ENCODE measurements at places on chromosomes 13 and 19. TPM values are rescaled to one million over a fixed set of nuclear protein-coding genes. Genes with fewer than 3 reads are reported as not detected.

The C19orf38 gene
- 1.9 TPM for polyA plus RNA-seq

The SBK2 gene
- polyA plus RNA-seq: not detected

The LILRB4 gene
- polyA plus RNA-seq: 4.7 TPM

The COX6B2 gene
- polyA plus RNA-seq: not detected

The FARP1 gene
- polyA plus RNA-seq: 86.6 TPM

The ZBTB32 gene
- not detected for polyA plus RNA-seq

The HCN2 gene
- 69.0 TPM for polyA plus RNA-seq

The PSG11 gene
- polyA plus RNA-seq: not detected

The MYBPC2 gene
- polyA plus RNA-seq: not detected

The EFNA2 gene
- 14.9 TPM for polyA plus RNA-seq

The MYO1F gene
- polyA plus RNA-seq: 2.4 TPM

The KLK10 gene
- polyA plus RNA-seq: 0.71 TPM

The PLVAP gene
- 35.9 TPM for polyA plus RNA-seq

The CDC42EP5 gene
- polyA plus RNA-seq: 1.4 TPM

The CLEC17A gene
- polyA plus RNA-seq: not detected

The KLF1 gene
- polyA plus RNA-seq: 1.3 TPM

The SPRED3 gene
- 2.6 TPM for polyA plus RNA-seq

The CHAMP1 gene
- polyA plus RNA-seq: 22.2 TPM

The CYP4F8 gene
- not detected for polyA plus RNA-seq

The ERICH6B gene
- not detected for polyA plus RNA-seq

The KCNC3 gene
- polyA plus RNA-seq: 12.3 TPM

The PIAS4 gene
- polyA plus RNA-seq: 41.9 TPM

The KIR3DL2 gene
- not detected for polyA plus RNA-seq

The SIGLECL1 gene
- polyA plus RNA-seq: not detected

The OR10H1 gene
- polyA plus RNA-seq: not detected
